Lung (tissue), 17 donors: ENCODE measurements at places on chromosomes 11 and 22.

DNA sequence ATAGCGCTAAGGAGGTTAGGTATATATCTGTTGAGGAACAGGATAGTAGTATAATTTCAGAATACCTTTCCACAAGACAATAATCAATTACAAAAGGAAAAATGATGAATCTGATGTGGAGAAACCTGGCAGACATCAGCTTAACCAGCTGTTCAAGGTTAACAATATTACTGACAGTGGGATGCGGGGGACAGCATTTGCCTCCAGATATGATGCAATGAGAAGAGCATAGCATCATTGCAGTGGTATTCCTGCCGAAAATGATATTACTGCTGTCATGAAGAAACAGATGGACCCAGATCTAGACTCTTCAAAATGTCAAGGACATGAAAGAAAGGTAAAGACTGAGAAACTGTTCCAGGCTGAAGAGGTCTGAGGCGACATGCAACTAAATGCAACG lies 49.7 kb downstream of the RBFOX2 start:
- DNase-seq = no peak

DNA sequence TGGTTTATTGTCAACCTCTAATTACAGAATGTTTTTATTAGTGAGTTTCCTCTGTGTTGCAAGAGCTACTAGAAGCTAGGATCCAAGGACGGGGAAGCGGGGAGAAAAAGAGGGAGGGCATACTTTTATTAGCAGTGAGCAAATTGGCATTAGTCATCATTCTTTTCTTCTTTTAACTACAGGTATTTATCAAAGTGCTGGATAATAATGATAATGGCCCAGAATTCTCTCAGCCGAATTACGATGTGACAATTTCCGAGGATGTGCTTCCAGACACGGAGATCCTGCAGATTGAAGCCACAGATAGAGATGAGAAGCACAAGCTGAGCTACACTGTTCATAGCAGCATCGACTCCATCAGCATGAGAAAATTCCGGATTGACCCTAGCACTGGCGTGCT lies 179.7 kb upstream of the MTNR1B start:
- DNase-seq = no peak

- DNase-seq = no peak
Measured at GRCh38 chr11:34149786-34150185, 44.4 kb downstream of the NAT10 start.

GRCh38 chr11:44324749-44325525 lies 15.0 kb upstream of the ALX4 start:
- DNase-seq = no peak

DNA sequence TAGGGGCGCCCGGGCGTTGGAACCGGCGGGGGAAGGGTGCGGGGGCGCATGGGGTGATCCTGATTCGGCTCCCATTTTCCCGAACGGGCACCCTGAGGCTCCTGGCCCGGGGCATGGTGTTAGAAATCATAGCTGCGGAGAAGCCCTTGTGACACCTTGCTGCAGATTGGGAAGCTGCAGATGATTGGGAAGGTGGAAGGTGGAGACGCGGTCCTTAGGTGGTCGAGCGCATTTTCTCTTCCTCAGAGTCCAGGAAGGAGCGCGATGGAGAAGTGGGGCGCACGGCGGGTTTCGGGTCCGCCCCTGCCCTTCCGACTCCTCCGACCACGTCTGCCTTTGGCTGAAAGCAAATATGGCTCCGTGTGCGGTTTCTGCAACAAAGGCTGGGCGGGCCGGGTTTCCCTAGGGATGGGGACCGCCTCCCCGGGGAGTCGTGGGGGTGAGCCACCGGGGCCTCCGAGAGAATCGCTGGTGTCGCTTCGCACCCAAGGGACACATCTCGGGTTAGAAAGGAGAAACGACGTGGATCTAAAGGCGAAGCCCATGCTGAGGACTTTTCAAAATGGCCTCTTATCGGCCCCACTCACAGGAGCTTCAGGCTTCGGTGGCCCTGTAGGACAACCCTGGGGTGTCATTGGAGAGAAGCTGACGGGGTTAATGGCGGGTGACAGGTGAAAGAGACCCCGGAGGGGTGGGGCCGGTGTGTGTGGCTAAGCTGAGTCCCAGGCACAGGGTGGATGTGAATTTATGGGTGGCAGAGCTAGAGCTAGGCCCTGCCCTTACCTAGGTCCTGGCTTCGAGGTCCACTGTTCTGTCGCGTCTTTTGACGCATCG lies 707 bp upstream of the FTH1 start:
- DNase-seq = peak; percentile 43

DNA sequence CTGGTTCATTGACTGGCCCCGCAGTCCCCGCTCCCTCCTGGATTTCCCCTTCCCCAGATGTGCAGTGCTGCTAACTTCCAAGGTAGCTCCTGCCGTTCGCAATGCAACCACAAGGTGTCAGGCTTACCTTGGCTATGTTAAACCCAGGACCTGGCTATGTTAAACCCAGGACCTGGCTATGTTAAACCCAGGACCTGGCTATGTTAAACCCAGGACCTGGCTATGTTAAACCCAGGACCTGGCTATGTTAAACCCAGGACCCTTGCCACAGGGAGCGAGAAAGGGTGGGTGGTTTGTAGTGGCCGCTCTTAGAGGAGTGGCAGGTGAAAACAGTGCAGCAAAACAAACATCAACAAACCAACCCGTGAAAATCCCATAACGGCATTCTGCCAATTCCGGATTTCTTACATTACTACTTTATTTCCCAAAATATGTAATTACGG lies 2.9 kb upstream of the ADAMTS8 start:
- peak; percentile 80 for DNase-seq

DNA sequence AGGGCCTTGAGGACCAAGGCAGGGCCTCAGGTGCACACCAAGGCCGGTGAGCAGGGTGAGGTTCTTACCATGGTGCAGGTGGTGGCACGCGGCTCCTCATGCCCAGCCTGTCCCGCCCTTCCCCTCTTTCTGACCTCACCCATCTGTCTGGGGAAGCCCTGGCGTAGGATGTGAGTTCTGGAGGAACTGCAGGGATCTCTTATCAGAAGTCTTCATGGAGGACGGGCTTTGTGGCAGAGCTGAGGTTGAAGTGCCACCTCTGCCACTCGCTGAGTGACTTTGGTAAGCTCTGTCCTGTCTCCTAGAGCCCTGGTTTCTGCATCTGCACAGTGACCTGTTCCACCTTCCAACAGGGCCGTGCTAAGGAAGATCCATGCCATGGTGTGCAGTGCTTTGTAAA lies 49.1 kb downstream of the LRRC32 start:
- DNase-seq = no peak

- DNase-seq = no peak
Measured at GRCh38 chr22:32005453-32005852, 37.6 kb upstream of the SLC5A1 start.

- DNase-seq = peak; percentile 85
Measured at GRCh38 chr11:113974741-113975470, at the start of gene HTR3A. Gene HTR3A, plus strand, starts transcription at chr11:113975108. Its CDS starts 218 bp downstream, at chr11:113975326.

GRCh38 chr22:39174498-39175352 lies 22.2 kb upstream of the CBX7 start:
- DNase-seq = peak; percentile 94

DNA sequence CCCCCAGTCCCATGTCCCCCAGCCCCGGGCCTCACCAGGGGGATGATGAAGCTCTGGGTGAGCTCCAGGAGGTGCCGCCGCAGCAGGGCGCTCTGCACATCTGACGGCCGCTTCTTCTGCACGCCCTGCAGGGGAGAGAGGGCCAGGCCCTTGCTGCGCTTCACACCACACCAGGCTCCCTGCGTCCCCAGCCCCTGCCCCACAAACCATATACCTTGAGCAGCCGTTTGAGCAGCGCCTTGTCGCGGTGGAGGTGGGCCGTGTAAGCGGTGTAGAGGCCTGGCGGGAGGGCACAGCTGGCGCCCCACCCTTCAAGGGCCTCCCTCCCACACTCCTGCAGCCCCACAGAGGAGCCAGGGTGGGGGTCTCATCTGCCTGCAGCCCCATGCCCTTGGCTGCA lies 6.2 kb upstream of the PLXNB2 start:
- DNase-seq = no peak
